Hindlimb muscle (tissue), 1 donor: ENCODE measurements at places on chromosomes 6 and 20.

GRCh38 chr6:21188505-21189223 lies 404.9 kb upstream of the SOX4 start:
- DNase-seq = no peak

GRCh38 chr6:30020626-30021025 lies 40.4 kb upstream of the POLR1H start:
- DNase-seq = no peak

DNA sequence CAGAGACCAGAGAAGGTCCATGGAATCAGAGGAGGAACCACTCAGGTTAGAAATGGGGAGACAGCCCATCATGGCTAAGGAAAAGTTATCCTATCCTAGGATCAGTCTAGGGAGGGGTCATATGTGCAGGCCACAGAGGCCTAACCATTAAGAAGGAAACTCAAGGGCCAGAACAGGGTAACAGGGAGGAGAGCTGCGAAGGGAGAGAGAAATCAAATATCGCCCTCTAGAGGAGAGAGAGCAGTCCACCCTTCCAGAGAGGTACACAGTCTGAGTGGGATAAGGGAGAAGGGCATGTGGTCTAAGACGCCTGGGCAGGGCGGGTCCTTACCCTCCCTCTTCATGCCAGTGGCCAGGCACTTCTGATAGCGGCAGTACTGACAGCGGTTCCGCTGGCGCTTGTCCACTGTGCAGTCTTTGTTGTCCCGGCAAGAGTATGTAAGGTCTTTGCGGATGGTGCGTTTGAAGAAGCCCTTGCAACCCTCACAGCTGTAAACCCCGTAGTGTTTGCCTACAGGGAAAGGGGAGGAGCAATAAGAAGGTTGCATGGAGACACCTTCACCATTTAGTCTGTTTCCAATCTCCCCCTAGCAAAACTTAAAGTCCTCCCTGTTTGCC lies 2.9 kb downstream of the RXRB start:
- DNase-seq = no peak

DNA sequence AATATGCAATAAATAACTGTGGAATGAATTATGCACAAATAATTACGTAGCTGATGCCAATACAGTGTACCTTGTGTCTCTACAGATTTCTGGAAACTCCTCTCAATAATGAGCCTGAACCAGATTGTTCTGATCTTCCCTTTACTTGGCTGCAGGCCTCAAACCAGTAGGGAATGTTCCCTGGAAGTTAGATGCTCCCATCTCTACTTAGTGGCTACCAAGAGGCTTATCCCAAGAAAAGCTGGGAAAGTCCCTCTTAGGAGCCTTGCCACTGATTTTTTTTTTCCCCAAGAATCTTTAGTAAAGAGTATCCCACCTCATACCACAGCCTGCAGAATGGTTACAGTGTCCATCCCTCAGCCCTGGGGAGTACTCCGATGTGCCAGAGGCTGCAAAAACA lies 702.1 kb downstream of the RFPL4B start:
- DNase-seq = no peak

DNA sequence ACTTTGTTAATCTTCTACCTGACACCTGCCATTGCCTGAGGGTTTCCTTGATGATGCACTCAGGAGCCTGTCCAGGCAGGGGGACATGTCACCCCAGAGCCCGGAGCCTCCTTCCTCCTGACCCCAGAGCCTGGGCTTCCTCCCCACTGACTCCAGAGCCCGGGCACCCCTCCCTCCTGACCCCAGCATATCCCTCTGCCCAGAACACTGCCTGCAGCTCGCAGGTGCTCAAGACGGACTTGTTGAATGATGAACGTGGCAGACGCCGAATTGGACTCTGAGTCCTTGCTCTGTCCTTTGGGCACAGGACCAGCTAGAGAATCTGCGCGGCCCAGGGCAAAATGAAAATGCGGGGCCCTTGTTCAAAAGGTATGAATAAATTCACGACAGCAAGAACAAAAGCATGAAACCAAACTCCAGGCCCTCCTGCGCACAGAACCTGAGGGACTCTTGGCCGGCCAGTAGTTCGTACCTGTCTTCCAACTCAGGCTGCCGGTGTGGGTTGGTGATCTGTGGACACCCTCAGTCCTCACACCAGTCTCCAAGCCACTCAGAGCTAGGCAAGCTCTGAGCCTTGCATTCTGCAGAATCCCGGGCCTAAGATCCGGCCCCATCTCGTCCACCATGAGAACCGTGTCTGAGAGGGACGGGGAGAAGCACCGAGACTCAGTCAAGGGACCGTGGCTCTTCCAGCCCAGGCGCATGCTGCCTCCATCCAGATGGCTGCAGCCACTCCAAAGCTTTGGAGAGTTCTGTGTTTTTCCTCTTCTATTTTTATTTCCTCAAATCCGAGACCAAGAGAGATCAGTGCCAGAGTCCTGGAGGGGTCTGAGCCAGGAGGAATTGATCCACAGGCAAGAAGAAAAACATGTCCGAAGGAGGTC lies 104.7 kb downstream of the BMP7 start:
- DNase-seq = peak; percentile 48

- no peak for DNase-seq
Measured at GRCh38 chr6:122388945-122389344, 10.5 kb upstream of the HSF2 start.

DNA sequence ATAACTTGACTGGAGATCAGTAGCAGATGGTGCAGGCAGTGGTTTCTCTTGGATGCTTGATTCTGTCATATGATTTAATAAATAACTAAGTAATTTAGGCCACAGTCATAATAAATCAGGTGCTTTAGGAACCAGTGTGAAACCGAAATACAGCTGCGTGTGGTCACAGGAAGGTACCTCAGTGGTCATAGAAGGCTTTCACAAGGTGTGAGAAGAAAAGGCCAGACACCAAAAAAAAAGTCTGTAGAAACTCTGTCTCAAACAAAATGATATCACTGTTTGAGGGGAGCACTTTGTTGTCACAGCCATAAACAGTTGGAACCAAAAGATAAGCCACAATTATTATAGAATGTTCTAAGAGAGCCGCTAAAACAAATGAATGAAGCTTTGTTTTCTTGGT lies 56.5 kb downstream of the ARMC2 start:
- no peak for DNase-seq

DNA sequence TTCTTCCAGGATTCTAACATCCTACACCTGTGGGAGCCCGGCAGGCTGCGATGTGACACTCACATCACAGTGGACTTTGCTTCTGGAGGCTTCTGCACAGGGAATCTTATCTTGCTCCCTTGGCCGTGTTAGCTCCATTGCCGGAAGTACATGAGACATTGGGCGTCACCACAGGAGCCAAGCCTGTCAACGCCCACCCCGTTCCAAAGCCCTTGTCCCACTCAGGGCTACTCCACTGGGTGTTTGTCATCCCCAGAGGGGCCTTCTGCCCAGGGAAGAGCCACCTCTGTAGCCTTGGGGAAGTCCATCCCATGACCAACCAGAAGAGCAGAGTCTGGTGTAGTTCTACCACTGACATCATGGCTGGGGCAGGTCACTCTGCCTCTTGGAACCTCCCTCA lies 1.7 kb downstream of the RAB44 start:
- no peak for DNase-seq

DNA sequence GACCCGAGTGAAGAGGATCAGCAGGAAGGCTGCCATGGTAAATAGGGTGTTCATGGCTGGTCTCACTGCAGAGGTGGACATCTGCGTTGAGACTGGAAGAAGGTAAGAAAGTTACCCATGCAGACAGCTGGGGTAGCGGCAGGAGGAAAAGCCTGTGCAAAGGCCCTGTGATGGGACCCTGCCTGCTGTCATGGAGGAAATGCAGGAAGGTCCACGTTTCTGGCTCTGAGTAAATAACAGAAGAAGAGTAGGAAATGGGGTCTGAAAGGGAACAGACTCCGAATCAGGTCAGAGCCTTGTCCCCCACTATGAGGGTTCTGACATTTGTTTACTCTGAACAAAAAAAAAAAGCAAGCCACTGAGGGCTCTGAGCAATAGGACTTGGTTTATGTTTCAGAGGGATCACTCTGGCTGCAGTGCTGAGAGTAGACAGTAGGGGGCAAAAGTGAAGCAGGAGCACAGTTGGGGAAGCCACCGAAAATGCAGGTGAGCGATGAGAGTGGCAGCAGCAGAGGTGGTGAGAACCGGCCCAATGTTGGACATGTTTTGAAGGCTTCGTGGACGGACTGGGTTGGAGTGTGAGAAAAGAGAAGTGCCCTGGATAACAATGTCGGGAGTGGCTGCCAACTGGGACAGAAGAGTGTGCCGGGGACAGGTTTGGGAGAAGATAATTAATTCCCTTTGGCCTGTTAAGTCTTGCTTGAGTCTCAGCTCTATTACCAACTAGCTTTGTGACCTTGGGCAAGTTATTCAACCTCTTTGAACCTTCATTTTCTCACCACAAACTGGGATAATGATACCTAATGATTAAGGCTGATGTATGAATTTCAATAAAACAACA lies 57.9 kb upstream of the MAP7 start:
- DNase-seq = no peak

GRCh38 chr6:87658516-87658915 lies 43.5 kb downstream of the AKIRIN2 start:
- DNase-seq = no peak

DNA sequence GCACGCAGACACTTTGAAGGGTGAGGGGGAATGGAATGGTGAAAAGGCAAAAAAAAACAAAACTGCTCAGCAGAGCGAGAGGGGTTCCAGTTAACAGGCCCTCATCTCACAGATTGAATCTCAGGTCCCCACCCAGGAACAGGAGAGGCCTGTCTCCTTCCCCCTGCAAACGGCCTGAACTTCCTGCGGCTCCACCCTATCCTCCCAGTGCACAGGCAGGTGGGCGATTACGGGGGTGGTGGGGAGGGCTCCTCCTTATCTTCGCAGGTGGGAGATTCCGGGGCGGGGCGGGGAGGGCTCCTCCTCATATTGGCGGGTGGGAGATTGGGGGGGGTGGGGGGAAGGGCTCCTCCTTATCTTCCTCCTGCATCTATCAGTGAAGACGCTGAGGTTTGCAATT lies 129.0 kb downstream of the SOX4 start:
- DNase-seq = no peak

DNA sequence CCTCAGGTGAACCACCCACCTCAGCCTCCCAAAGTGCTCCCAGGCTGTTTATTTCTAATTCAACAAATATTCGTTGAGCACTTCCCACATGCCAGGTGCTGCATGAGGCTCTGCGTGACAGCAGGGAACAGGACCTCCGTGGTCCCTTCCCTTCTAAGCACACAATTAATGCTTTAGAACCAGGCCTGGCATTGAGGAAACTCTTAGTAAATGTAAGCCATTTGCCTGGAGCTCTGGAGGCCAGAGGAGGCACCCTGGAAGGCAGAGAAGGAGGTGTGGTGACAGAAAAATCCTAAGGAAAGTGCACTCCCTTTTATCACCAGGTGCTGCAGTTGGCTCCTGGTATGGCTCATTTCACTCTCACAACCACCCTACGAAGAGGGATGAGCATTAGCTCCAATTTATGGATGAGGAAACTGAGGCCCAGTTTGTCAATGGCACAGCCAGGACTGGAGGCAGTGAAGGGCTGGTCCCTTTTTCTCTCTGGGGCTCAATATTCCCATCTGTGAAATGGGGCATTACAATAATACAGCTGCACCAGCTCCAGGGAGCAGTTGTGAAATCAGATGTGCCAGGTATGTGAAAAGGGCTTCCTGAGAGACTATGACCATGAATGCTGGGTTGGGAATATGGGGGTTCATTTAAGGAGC lies 8.1 kb upstream of the ID1 start:
- no peak for DNase-seq

DNA sequence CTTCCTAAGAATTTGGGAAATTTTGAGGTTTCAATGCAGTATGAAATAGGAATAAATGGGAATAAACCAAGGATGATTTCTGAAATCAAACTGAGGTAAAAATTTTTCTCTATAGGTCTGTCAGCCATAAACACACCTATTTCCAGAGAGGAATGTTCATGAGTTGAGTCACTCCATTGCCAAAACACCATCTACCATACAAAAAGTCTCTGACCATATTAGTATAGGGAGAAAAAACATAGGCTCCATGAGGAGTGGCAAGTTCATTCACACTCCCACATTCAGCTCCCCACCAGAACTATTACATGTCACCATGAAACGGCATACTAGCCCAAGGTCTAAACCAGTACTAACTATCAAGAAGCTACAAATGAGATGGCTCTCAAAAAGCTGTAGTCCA lies 9.6 kb downstream of the ZNF318 start:
- no peak for DNase-seq

DNA sequence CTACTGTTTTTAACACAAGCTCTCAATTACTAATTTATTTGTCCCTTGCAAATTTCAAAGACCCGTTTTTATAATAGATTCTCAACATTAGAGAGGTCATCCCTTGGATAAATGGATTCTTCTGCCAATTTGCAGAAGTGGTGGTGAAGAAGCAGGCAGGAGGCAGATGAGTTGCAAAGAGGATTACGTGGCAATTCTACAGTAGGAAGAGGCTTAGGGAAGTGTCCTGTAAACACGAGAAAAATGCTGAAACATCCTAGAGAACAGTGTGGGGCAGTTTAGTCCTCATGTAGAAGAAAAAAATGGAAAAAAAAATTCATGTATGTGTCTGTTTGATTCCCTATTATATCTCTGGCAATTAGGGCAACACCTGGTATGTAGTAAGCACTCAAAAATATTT lies 87.6 kb downstream of the BMP2 start:
- DNase-seq = no peak

- no peak for DNase-seq
Measured at GRCh38 chr20:18589941-18590674, 2.3 kb downstream of the DTD1 start.

- DNase-seq = no peak
Measured at GRCh38 chr6:70552974-70553373, 13.8 kb upstream of the SDHAF4 start.

- DNase-seq = no peak
Measured at GRCh38 chr6:149275621-149276020, 41.9 kb upstream of the TAB2 start.

- no peak for DNase-seq
Measured at GRCh38 chr6:156980515-156980914, 203.3 kb downstream of the ARID1B start.

- DNase-seq = no peak
Measured at GRCh38 chr20:8175741-8176675, 43.9 kb downstream of the PLCB1 start.

DNA sequence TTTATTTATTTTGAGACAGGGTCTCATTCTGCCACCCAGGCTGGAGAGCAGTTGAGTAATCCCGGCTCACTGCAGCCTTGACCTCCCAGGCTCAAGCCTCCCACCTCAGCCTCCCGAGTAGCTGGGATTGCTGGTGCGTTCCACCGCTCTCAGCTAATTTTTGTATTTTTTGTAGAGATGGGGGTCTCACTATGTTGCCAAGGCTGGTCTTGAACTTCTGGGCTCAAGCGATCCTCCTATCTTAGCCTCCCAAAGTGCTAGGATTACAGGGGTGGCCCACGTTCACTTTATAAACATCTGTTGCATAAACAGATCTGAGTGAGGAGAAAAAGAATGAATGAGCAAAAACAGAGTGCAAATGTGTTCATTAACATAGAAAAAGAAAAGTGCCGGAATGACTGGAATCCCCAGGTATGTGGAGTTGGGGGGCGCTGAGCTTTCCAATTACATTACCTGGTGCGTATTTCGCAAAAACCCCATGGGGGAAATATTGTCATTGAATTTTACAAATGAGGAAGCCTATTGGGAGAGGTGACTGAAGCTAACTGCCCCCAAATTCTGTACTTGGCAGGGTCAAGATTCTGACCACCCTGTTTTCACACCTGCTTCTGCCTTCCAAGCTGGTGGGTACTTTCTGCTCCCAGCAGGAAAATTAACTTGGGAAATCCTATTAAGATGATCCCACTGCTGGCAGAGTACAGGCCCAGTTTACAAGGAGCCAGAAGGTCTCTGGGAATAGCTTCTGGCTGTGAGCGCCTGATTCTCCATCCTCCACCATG lies 207.7 kb upstream of the JARID2 start:
- no peak for DNase-seq

GRCh38 chr20:43746344-43747137 lies 19.7 kb upstream of the GTSF1L start:
- DNase-seq = no peak
